NCI-H187 (cell line): ENCODE measurements at places on chromosomes 13 and 19.

DNA sequence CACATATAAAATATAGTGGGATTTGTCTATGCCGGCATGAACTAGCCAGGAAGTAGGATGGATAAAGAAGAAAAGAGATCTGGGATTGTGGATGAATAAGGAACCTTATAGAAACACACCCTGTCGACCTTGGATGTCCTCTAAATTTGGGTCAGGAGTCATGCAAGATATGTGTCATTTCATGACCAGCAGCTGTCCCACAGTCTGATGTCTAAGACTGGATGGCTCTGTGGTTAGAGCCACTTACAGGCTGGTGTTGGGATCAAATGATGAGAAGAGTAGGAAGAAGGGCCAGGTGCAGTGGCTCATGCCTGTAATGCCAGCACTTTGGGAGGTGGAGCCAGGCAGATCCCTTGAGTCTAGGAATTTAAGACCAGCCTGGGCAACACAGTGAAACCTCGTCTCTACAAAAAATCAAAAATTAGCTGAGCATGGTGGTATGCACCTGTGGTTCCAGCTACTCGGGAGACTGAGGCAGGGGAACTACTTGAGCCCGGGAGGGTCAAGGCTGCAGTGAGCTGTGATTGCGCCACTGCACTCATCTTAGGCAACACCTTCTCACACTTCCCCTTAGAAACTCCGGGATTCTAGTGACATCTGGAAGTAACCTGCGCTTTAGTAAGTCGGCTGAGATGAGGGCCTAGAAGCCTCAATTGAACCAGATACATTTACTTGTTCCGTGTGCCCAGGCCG, 30.8 kb downstream of the TMED1 start:
- no peak for DNase-seq

- no peak for DNase-seq
Measured at GRCh38 chr13:51067210-51067701, 43.8 kb downstream of the C13orf42 start.

- no peak for DNase-seq
Measured at GRCh38 chr13:24865163-24865953, 101.4 kb downstream of the RNF17 start.

GRCh38 chr19:5966215-5966614, 11.7 kb downstream of the RANBP3 start:
- no peak for DNase-seq

DNA sequence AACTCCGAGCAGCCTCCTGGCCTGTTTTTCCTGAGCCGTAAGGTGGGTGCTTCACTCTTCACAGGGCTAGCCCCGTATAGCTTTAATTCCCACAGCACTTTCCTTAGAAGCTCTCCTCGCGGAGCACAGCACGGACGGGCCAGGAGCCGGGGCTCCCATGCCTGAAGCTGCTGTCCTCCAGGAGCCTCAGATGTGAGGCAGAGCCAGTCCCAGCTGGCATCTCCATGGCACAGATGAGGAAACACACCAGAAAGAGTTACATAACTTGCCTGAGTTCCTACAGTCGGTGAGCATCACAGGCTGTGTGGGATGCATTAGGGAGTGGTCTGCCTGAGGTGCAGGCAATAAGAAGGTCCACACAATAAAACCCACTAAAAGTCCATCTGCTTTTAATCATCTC, 118.5 kb downstream of the ATP8A2 start:
- no peak for DNase-seq

GRCh38 chr19:19835560-19836038, 14.0 kb upstream of the ZNF506 start:
- no peak for DNase-seq

- DNase-seq: no peak
Measured at GRCh38 chr13:107461751-107462150, 753.6 kb downstream of the LIG4 start.

- no peak for DNase-seq
Measured at GRCh38 chr19:53157626-53158025, 1.2 kb downstream of the ZNF347 start.

GRCh38 chr19:2303211-2303798, 4.6 kb downstream of the LINGO3 start:
- no peak for DNase-seq

DNA sequence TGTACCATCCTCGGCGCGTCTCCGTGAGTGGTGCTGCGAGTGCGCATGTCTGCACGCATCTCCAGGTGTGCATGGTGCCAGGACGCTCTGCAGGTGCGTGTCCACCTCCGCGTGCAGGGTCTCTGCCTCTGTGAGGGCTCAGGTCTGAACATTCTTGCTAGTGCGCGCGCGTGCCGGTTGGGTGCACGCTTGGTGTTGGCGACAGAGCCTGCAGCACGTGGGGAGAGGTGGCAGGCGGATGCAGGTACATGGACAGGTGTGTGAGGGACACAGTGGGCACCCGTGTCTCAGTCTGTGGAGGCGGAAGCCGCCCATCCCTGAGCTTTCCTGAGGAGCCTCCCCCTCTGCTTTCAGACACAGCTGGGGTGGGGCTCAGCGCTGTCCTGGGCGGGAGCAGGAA, 4.9 kb upstream of the OR10H2 start:
- no peak for DNase-seq

DNA sequence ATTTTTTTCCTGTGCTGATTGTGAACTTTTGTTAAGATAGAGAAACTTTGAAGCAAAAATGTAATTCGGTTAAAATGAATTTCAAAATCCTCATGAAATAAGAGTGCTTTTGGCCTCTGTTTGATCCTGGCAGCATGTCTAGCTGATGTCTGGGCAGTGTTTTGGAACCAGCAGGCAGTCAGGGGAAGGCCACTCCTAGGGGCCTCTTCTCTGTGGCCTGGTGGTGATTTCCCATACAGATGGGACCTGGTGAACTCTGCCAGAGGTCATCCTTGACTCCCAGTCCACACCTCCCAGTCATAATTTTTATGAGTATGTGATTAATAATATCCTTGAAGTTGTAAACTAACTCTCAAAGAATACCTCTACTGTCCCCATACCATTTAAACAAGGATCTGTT, 226.6 kb downstream of the PCCA start:
- no peak for DNase-seq

GRCh38 chr19:29326351-29326750, 113.4 kb upstream of the UQCRFS1 start:
- DNase-seq: no peak

GRCh38 chr13:113742445-113743120, 16.4 kb upstream of the TMEM255B start:
- no peak for DNase-seq

DNA sequence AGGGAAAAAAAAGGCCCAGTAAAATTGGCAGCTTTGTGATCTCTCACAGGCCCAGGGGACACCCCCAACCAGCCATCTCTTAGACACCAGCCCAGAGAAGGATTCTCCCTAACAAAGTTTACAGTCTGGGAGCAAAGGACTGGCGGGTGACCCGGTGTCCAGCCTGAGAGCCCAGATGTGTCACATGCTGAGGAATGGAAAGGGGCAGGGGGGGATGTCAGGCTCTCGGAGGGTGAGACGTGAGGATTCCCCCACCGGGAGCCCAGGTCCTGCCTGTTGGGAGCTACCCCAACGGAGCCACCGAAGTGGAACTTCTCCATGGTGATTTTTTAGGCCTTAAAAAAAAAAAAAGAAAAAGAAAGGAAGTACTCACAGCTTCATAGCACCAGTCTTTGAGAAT, 4.8 kb upstream of the CTXN1 start:
- no peak for DNase-seq

GRCh38 chr19:1632462-1633268, 19.8 kb downstream of the TCF3 start:
- DNase-seq: no peak

- no peak for DNase-seq
Measured at GRCh38 chr19:1276628-1277022, 1.3 kb downstream of the FAM174C start.

DNA sequence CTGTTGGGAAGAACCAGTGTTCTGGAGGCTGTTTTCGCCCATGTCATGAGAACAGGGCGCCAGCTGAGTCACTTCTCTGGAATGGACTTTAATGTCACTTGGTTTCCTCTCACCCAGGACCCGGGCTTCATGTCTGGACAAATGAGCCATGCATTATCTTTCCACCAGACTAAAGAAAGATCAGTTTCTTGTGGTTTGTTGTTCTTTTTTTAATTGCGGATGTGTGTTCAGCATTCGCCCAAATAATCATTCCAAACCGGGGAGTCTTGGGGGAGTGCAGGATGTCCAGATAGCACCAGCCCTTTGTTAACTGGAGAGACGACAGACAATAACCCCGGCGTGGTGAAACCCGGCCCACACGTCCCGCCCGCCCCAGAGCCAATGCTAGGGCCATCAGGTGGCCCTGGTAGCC, 102.5 kb downstream of the COL4A2 start:
- no peak for DNase-seq

GRCh38 chr13:56563663-56564062, 577.1 kb upstream of the PRR20A start:
- DNase-seq: no peak

- no peak for DNase-seq
Measured at GRCh38 chr13:46320406-46320805, 66.6 kb downstream of the RUBCNL start.

GRCh38 chr19:17943274-17944221, 10.7 kb downstream of the CCDC124 start:
- peak; percentile 5 for DNase-seq

DNA sequence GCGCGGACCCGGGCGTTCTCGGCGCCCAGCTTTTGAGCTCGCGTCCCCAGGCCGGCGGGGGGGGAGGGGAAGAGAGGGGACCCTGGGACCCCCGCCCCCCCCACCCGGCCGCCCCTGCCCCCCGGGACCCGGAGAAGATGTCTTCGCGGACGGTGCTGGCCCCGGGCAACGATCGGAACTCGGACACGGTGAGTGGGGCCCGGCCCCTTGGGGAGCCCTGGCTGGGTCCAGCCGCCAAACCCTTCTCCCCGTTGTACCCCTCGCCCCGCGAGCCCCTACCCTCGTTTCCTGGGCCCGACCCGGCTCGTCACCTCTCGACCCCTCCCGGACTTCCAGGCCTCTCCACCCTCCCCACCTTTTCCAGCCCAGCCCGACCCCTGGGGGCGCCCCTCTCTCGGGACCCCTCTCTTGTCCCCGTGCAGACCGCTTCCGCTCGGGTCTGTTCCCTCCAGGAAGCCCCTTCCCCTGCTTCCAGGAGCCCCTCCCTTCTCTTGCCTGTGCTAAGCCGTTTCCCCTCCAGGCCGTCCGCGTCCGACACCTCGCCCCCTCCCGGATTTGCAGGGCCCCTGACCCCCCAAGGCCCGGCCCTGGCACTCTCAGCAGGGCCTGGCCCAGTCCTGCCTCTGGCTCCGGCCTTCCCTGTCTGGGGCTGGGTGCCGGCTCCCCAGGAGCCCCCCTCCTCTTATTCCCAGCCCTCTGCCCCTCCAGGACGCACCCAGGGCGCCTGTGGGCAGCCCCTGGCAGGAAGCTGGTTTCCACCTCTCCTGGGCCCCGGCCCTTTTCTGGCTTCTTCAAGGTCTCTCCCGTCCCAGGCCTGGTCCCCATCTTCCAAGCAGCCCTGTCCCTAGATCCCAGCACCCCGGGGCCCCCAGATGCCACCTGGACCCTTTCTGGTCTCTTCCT, 632 bp downstream of the MARK4 start:
- no peak for DNase-seq

- DNase-seq: no peak
Measured at GRCh38 chr13:22855926-22856325, 324.9 kb upstream of the SGCG start.

DNA sequence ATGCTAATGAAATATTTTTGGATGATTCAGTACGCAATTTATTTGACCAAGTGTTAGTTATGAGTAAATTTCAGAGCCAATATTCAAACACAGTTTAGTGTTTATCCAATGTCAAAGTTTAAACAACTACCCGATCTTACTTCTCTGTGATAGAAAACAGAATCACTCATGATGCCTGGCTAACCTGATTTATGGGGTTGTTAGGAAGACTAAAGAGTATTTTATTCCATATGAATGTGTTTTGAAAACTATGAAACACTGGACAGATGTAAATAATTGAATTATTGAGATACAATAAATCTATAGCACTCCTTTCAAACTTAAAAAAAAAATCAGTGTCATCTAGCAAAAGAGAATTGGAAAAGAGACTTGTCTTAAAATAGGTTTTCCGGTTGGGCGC, 1181.8 kb downstream of the EFNB2 start:
- DNase-seq: no peak

DNA sequence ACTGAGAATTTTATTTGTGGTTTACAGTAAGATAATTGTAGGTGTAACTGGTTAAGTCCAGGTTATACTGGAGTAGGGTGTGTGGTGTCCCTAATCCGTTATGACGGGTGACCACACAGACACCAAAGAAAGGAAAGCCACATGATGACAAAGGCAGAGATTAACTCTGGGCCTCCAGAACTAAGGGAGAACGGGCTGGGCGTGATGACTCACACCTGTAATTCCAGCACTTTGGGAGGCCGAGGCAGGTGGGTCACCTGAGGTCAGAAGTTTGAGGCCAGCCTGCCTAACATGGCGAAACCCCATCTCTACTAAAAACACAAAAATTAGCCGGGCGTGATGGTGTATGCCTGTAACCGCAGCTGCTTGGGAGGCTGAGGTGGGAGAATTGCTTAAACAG, 10.2 kb upstream of the FUT2 start:
- no peak for DNase-seq

DNA sequence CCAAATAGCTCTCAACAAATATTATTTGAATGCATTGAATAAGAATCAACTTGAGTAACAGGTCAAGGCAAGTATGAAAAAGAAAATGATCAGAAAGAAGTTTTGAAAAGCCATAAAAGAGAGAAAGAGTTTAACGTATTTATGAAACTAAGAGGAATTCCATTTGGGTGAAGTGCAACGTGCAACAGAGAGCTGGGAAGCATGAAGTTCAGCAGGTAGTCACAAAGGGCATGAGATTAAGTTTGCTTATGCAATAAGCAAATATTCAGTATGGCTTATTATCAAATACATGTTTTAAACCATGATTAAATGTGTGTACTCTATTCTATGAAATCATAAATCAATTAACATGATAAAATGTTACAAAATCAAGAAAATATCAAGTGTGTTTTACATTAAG, 62.7 kb upstream of the PCDH17 start:
- DNase-seq: no peak

DNA sequence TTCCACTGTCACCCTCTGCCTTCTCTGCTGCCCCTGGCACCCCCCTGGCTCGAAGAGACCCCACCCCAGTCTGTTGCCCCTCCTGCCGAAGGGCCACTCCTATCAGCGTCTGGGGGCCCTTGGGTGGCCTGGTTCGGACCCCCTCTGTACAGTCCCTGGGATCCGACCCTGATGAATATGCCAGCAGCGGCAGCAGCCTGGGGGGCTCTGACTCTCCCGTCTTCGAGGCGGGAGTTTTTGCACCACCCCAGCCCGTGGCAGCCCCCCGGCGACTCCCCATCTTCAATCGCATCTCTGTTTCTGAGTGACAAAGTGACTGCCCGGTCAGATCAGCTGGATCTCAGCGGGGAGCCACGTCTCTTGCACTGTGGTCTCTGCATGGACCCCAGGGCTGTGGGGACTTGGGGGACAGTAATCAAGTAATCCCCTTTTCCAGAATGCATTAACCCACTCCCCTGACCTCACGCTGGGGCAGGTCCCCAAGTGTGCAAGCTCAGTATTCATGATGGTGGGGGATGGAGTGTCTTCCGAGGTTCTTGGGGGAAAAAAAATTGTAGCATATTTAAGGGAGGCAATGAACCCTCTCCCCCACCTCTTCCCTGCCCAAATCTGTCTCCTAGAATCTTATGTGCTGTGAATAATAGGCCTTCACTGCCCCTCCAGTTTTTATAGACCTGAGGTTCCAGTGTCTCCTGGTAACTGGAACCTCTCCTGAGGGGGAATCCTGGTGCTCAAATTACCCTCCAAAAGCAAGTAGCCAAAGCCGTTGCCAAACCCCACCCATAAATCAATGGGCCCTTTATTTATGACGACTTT, 2.0 kb downstream of the ZFP36 start:
- DNase-seq: no peak
